Left lobe of liver (tissue), 2 donors: ENCODE measurements at places on chromosomes 7 and 10.
A peak's percentile ranks its signal among the peaks of the same experiment; 100 is the strongest.

- no peak for DNase-seq
Measured at GRCh38 chr10:101052285-101052684, 9.5 kb upstream of the KAZALD1 start.

- no peak for DNase-seq
Measured at GRCh38 chr7:25263337-25263736, 35.1 kb upstream of the NPVF start.

DNA sequence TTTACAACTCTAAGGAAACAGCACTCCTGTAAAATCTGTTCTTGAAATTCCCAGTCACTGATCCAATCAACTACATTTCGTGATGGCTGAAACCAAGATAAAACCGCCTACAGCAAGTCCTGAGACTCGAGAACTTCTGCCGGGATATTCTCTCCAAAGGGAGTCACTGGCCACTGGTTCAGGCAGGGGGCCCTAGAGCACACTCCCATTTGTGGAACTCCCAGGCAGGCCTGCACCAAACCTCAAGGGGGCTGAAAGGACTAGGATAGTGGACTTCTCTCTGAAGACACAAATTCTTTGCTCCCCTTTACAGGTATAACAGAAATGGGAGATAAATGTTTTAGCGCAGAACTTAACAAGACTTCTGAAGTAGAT lies 16.3 kb downstream of the CYTH3 start:
- DNase-seq: no peak

- no peak for DNase-seq
Measured at GRCh38 chr10:11159543-11160215, 142.0 kb downstream of the CELF2 start.

GRCh38 chr10:77899080-77899477 lies 27.5 kb downstream of the DLG5 start:
- no peak for DNase-seq

- DNase-seq: no peak
Measured at GRCh38 chr7:46715579-46715978, 794.5 kb upstream of the IGFBP3 start.

- DNase-seq: no peak
Measured at GRCh38 chr7:150429699-150430098, 20.7 kb upstream of the GIMAP8 start.

DNA sequence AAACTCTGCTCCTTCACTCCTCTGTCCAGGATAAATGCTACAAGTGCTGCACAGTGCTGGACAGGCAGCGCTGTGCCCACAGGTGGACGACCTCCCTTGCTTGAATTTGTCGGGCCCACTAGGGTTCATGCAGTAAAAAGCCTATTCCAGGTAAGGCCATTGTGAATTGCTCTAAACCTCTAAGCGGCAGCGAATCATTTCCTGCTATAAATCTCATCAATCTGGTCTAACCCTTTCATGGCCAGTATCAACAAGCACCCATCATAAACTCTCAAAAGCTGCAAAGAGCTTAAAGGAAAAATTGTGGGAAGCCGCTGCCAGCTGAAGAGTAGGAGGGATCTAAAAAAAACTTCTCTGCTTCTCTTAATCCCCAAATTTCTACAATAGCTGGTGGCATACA lies 134.2 kb downstream of the SLC25A13 start:
- DNase-seq: no peak

GRCh38 chr7:1669954-1670893 lies at the start of gene ELFN1:
Gene ELFN1 (plus strand): TSS chr7:1670277. CDS start chr7:1744597, 74,320 bp downstream.
- peak; percentile 83 for DNase-seq

GRCh38 chr10:62577666-62578291 lies 203.6 kb downstream of the ZNF365 start:
- no peak for DNase-seq

DNA sequence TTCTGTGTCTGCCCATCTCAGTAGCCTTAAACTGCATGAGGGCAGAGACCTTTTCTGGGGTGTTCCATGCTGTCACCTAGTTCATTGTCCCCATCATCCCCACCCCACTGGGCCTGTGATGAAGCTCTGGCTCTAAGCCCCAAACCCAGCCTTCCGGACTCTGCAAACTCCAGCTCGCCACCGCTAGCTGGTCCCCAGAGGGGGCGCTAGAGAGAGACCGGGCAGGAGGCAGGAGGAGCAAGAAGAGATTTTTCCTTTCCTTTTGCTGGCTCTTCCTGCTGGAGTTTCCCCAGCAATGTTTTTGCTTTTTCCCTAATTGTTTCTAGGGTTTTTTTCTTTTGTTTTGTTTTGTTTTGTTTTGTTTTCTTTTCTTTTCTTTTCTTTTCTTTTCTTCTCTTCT lies 234.4 kb downstream of the TEX36 start:
- no peak for DNase-seq

DNA sequence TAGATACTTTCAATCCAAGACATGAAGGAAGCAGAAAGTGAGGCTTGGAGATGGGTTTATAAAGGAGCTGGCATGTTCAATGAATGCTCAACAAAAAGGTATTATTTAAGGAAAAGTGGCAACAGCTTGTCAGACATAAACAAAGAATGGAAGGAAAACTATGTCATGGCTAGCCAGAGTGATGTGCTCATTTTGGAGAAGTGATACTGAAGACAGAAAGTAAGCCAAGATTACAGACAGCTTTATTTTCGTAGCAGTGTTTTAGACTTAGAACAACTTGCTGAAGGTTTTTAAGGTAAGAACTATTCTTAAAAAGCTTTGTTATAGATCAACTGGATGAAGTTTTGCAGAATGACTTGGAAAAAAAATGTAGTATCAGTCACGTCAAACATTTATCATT lies 160.5 kb upstream of the FERD3L start:
- DNase-seq: no peak

GRCh38 chr7:116013675-116014074 lies 16.9 kb downstream of the TFEC start:
- no peak for DNase-seq

- DNase-seq: peak; percentile 92
Measured at GRCh38 chr7:47371733-47372368, 210.1 kb downstream of the TNS3 start.

DNA sequence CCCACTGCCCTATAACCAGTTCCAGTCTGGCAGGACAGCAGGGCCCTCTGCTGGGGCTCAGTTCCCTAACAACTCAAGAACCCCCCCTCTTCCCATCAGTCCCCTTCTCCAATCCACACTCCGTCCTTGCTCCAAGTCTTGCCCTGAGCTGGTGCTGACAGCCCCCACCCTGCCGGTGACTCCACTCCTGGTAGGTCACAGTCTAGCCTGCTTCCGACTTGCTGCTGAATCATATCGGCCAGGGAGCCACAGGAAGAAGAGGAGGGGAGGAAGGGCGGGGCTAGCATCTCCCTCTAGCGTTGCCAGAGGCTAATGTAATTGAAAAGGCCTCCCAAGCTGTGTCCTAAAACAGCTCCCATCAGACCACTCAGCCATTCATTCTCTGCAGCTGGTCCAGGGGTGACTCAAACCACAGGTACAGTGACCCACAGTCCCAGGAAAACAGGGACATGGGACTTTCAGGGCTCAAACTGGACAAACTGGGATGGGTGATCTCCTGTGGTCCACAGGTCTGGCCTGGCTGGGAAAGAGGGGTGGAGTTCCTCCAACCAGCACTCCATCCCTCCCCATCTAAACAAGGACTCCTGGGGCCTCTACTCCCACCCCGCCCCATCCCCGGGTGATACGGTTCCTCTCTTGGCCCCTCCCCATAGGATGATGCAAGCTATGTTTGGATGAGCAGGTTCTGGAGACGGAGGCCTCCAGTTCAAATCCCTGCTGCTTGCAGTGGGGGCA lies 158.8 kb downstream of the SH3PXD2A start:
- DNase-seq: no peak

DNA sequence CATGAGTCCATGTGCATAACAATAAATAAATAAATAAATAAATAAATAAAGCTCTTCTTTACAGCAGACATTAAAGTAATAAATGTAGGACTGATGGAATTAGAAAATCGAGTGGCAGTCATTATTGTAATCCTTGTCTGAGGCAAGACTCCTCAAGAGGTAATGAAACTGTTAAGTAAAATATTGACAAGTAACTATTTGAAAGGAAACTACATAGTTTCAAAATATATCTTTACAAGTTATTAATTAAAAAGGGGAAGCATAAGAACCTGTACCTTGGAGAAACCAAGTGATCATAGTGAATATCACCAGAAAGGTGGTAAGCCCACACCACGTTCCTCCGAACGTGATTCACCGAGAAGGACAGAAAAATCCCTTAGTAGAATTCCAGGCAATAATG lies 285.6 kb upstream of the SORCS1 start:
- no peak for DNase-seq
